ENCODE measurements at places on chromosomes 2 and 18. TPM values are rescaled to one million over a fixed set of nuclear protein-coding genes. Genes with fewer than 3 reads are reported as not detected.

The FAM228A gene
- polyA plus RNA-seq, result not detected

The ST3GAL5 gene
- polyA plus RNA-seq, result 5.5 TPM

The FAP gene
- 0.16 TPM for polyA plus RNA-seq

The ASXL3 gene
- polyA plus RNA-seq, result not detected

The DNAH6 gene
- polyA plus RNA-seq, result 0.53 TPM

The CD226 gene
- 22.7 TPM for polyA plus RNA-seq

The ATG4B gene
- polyA plus RNA-seq, result 77.3 TPM

The EHBP1 gene
- 12.0 TPM for polyA plus RNA-seq

The SIX3 gene
- not detected for polyA plus RNA-seq

The SEMA4C gene
- polyA plus RNA-seq, result 5.3 TPM

The MC4R gene
- not detected for polyA plus RNA-seq

The C1QL2 gene
- not detected for polyA plus RNA-seq

The CDH19 gene
- not detected for polyA plus RNA-seq

The UGT1A5 gene
- not detected for polyA plus RNA-seq

The RBKS gene
- 1.4 TPM for polyA plus RNA-seq

The CHRNG gene
- 0.17 TPM for polyA plus RNA-seq

The FNDC4 gene
- polyA plus RNA-seq, result not detected

The KCNG2 gene
- polyA plus RNA-seq, result not detected

The METAP1D gene
- polyA plus RNA-seq, result 7.9 TPM

The CCNT2 gene
- polyA plus RNA-seq, result 12.6 TPM

The NLRC4 gene
- polyA plus RNA-seq, result 0.09 TPM

The PRSS56 gene
- polyA plus RNA-seq, result not detected

The RTP5 gene
- polyA plus RNA-seq, result not detected

The POTEJ gene
- not detected for polyA plus RNA-seq

The COL4A3 gene
- polyA plus RNA-seq, result 0.83 TPM

The MAP3K19 gene
- polyA plus RNA-seq, result not detected

The ACTR2 gene
- polyA plus RNA-seq, result 230 TPM

The C2orf66 gene
- not detected for polyA plus RNA-seq

The PLGLB1 gene
- polyA plus RNA-seq, result 1.1 TPM

All from GM12878 (cell line).